Stimulated activated CD4-positive, alpha-beta T cell treated with anti-CD3 and anti-CD28 coated beads, Interleukin-2, amount 100 ng/mL, for 4 hours (primary cell): ENCODE measurements at places on chromosomes 6 and 20.

DNA sequence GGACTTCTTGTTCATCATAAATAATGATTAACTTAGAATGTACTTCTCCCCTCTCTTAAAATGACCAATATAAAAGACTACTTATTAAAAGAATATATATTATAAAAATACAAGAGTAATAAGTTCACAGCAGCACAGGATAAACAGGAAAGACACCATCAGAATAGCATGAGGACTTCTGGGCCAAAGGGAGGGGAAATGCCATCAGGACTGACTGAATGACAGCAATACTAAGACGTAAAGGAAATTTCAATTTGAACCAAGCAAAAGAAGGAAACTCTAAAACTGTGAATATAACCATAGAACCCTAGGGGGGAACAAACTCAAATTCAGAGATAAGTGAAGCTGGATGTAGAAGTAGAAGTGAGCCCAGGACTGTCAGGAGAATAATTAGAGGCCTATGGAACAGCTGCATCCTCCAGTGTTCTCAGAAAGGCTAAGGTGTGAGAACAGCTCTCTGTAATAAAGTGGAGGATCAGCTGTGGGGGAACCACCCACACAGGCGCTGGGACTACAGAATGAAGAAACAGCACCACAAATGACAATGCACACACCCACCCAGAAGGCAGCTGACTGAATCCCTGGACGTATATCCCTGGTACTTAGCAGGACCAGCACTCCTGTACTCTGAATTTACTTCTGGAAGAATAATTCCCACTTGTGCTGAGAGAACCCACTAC is 37.8 kb downstream of the ZHX3 start:
- no peak for DNase-seq

- DNase-seq: no peak
Observed at GRCh38 chr20:40191573-40191972, 497.5 kb downstream of the MAFB start.

DNA sequence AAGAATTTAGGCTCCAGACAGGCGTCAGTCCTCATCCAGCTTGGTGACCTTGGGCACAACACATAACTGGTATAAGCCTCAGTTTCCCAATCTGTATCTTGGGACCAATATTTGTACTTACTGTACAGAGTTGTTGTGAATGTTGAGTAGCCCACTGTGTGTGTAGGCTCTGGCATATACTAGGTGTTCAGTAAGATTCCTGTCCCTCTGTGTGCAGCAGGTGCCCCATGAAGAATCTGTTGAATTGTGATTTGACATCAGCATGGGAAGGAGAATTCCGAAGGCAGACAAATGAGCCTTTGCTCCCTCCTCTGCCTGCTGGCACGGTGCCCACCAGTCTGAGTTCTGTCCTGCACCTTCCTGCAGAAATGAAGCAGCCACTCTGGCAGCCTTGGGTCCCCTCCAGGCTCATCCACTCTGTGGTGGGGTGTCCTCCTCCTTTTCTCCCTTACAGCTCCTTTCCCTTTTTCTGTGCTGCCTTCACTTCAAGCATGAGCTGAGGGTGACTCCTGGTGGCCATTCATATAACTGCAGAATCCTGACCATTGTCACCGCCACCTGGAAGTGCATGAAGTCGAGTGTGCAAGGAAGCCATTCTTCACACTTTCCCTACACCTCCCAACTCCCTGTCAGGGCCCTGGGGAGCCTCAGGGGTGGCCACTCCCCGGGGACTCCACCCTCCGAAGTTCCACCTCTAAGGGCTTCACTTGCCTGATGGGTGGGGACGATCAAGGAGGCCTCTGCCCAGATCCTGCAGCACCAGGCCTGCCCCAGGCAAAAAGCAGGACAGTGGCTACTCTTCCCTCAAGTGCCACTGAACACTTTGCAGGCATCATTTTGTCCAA is 48.2 kb downstream of the MRPL14 start:
- peak; percentile 49 for DNase-seq

- no peak for DNase-seq
Observed at GRCh38 chr6:27693766-27694546, 218.2 kb downstream of the OR2B2 start.

DNA sequence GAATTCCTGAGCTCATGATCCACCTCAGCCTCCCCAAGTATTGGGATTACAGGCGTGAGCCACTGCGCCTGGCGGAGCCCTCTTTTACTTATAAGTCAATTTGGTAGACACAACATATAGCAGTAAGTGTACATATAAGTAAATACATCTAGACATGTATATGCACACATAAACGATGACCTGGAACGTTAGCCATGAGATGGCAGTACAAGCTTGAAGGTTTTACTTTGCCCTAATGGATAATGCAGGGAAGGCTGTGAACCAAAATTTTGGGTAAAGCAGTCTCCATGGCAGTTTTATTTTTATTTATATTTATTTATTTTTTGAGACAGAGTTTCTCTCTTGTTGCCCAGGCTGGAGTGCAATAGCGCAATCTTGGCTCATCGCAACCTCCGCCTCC is 2.4 kb upstream of the GNMT start:
- no peak for DNase-seq

DNA sequence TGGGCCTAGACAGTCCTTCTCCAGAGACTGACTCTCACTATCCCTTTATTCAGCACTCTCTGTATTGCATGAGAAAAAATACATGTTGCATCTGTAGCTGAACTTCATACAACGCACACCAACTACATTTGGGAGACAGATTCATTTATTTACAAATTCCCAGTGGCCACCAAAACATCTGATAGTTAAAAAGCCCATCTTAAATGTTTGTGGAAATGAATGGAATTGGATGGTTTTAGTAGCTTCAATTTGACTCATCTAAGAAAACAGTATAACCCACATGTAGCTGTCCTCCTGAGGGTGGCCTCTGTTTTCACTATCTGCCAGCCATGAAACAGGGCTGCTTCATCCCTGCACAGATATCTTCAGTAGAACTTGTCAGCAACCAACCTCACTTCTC is 116.3 kb downstream of the PCSK2 start:
- no peak for DNase-seq

DNA sequence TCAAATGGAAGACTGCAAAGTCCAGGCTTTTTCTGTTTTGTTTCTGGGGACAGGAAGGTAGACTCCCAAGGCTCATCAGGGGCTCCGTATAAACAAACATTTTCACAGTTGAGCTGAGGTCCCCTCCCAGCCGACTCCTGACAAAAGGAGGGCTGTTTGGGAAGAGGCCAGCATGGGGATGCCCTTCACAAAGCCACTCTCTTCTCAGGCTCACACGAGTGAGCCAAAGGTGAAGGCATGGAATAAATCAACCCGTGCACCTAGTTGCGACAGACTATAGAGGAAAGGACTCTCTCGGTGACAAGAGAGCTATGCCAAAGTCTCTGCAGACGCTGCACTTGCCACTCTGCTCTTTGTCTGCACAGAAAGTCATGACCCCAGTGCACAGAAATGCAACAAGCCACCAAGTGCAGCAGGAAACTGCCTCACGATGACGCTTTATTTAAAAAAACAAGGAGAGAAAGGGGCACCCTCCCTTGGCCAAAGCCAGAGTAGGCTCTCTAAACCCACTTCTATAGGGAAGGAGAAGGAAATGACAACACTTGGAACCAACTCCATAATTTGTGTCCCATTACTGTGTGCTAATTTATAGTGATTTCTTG is 21.0 kb downstream of the JAG1 start:
- DNase-seq: no peak

DNA sequence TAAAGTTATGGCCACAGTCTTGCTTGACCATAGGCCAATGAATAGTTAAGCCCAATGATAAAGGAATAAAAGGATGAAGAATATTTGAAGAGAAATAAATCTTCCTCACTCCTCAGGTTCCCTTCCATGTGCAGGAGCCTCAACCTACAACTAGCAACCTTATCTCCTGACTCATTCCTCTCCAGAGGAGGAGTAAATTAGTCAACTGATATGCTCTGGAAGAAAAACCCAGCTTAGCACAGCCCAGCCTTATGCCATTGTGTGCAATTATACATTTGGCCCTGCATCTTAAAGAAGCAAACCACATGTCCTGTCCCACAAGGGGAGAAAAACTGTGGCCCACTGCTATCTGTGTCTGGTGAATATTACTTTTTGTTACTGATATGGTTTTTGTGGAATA is 82.1 kb downstream of the PHIP start:
- no peak for DNase-seq

DNA sequence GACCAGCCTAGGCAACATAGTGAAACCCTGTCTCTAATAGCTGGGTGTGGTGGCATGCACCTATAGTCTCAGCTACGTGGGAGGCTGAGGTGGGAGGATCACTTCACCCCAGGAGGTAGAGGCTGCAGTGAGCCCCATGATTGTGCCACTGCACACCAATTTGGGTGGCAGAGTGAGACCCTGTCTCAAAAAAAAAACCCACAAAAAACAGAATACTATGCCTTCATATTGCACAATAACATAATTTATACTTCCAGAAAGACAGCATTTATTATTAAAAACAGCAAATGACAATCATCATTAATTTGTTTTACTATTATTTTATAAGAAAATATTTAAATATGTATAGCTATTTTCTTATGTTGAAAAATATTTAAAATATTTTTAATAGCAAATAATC is 30.0 kb upstream of the CARMIL1 start:
- DNase-seq: no peak

DNA sequence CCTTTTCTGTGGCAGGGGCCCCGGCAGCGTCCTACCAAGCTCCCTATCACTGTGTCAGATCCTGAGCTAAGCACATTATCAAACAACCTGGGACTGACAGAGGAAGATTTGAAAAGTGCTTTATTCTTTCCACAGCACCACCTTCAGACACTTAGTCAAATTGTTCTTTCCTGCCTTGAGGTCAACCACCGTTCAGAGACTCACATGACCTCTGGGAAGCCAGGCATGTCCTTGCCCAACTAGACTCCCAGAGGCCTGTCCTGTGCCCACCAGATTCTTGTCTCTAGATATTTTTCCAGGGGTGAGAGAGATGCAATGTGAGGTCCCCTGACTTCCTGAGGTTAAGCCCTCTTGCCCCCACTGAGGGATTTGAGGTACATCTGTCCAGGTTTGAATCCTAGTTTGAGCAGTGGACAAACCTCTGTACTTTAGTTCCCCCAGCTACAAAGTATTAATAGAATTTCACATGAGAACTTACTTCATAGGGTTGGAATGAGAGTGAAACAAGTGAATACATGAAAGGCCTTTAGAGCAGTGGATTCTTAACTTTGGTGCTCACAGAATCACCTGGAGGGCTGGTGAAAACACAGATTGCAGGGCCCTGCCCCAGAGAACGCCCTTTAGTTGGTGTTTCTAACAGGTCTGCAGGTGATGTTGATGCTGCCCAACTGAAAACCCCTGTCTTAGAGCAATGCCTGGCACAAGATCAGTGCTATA is 179.8 kb downstream of the CLIC5 start:
- DNase-seq: no peak

DNA sequence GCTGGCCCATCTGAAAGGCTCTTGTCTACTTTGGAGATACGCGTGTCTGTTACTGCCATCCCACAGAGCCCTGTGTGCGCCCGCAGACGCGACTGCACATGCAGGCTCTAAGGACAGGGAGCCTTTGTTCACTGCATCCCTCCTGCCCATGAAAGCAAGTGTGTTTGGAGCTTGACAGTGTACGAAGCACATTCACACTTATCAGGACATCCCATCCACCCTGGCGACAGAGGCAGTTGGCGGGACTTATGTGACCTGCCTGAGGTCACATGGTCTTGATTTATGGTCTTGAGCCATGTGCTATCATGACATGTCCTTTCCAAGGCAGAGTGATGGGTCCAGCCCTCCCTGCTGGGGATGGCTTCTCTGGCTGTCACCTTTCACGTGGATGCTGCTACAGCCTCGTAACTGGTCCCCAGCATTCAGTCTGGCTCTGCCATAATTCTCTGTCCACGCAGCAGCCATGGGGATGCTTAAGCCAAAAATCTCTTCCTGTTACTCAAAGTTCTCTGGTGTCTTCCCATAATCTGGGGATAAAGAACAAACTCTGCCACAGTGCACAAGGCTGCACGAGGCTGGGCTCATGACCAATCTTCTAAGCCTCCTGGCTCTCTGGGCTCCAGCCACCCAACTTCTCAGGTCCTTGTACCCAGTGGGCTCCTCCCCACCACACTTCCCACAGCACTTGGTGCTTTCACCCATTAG is 36.3 kb upstream of the FAM83D start:
- no peak for DNase-seq

DNA sequence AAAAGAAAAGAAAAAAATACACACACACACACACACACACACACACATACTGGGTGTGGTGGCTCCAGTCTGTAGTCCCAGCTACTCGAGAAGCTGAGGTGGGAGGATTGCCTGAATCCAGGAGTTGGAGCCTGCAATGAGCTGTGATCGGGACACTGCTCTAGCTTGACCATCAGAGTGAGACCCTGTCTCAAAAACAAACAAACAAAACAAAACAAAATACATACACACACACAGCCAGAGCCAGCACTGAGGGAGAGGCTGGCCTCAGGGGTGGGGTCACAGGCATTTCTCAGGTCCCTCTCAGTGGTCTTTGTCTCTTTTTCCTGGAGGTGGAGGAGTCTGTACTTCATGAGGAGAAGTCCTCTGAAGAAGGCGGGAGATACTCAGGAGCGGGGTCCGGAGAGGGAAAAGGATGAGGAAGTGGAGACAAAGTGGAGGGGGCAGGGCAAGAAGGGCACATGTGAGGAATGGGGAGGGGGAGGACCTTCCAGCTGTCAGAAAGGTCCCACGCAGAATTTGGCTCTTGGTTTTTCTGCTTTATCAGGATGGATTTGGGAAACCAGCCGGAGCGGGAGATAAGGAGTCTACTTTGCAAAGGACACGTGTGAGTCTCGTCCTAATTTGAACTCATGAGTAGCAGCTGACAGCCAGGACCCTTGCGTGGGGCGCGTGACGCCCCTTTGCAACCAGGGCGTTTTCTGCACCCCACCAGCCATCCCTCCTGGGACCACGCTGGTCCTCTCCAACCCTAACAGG is 7.7 kb upstream of the MICB start:
- no peak for DNase-seq

DNA sequence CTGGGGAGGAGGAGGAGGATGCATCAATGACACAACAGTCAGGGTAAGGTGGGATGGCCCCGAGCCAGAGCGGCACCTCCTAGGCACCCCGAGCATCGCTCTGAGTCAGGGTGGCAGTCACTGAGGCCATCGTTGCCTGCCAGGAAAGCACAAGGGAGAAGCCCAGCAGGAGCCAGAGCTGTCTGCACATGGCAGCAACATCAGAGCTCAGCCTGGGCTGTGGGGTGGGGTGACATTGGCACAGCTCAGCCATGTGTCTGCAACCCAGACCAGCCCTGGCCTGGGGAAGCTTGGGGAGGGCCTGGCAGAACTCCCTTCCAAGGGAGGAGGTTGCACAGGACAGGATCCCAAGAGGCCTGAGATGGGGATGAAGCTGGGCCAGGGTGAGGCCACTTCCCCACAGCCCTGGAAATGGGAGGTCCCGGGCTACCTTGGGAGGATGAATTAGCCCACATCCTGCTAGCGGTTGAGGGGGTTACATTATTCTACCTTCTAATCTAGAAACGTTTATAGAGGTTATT is 255.6 kb downstream of the MAFB start:
- no peak for DNase-seq

DNA sequence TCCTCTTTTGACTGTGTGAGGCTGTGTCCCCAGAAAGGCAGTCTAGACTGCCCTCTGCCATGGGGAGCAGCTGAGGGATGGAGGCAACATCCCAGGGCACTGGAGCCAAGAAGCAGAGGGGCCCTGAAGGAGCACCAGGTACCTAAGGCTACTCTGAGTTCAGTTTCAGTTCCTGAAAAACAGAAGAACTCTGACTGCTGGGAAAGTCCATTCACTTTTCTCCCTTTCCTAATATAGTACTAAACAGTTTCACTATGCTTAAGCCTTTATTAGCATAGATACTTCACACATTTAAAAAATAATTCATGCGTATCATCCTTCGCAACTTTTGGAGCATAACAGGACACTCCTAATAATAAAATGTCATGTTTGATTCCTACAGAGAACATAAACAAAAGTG is 130.0 kb downstream of the FOXC1 start:
- no peak for DNase-seq
